ENCODE measurements at places on chromosomes 3 and 15.

- no peak for DNase-seq
Measured at GRCh38 chr3:5498981-5499380, 311.5 kb downstream of the EDEM1 start.

GRCh38 chr3:192870822-192871221 lies 46.8 kb downstream of the MB21D2 start:
- DNase-seq, result no peak

DNA sequence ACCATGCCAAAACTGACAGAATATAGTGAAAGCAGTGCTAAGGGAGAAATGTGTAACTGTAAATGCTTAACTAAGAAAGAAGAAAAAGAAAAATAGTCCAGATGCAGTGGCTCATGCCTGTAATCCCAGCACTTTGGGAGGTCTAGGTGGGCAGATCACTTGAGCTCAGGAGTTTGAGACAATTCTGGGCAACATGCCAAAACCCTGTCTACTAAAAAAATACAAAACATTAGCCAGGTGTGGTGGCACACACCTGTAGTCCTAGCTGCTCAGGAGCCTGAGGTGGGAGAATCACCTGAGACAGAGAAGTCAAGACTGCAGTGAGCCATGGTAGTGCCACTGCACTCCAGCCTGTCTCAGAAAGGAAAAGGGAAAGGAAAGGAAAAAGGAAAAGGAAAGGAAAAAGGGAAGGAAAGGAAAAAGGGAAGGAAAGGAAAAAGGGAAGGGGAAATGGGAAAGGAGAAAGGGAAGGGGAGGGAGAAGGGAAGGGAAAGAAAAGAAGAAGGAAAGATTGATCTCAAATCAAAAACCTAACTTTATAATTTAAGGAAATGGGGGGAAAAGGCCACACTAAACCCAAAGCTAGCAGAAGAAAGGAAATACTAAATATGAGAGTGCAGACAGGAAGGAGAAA lies 20.3 kb downstream of the C3orf33 start:
- DNase-seq, result no peak

GRCh38 chr15:51403072-51403878 lies 61.8 kb downstream of the GLDN start:
- DNase-seq, result no peak

GRCh38 chr3:192848371-192849233 lies 69.1 kb downstream of the MB21D2 start:
- DNase-seq, result no peak

DNA sequence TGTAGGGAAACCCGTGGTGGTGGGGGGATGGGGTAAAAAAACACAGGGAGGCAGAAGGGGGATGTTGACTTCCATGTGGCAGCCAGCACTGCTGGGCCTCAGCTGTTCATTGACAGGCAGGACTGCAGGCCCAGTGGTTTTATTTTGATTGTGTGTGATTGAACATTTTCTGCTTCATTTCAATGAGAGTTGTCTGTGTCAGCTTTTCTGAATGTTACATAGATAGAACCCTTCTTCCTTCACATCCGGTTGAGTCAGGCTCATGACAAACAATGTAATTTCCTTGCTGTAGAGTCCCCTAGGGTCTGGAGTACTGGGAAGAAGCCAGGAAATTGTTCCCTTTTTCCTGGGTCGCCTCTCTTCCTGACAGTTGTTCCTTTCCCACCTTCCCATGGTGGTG lies 8.2 kb upstream of the RPP25 start:
- no peak for DNase-seq

DNA sequence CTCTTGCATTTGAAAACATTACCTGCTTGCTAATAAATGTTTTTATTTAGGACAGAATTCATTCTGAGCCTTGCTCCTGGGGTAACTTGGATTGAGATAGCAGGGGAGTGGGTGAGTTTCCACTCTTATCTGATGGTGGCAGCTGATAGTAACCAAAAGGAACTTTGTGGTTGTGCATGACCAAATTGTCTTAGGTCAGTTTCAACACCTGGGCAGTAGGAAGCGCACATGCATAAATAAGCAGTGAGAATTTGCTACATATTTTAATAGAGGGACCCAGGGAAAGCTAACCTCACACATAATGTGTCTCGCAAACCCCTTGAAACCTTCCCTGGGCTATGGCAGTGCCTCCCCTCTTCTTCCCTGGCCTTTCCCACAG lies 65.4 kb upstream of the XCR1 start:
- no peak for DNase-seq

DNA sequence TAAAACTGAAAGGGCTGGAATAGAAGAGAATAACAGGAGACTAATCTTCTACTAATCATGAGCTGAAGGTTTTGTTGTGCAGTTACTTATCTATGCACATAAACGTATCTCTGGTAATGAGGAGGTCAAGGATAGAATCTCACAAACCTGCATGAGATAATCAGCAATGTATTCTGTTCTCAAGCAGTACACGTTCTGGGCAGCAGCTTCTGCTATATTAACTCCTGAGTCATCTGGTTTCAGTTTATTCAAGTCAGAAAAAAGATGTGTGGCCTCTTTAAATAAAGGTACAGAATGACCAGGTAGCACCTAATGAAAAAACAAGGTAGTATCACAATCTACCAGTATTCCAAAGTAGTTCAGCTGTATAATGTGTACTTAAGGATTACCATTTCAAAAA lies 34.9 kb downstream of the CDV3 start:
- no peak for DNase-seq

DNA sequence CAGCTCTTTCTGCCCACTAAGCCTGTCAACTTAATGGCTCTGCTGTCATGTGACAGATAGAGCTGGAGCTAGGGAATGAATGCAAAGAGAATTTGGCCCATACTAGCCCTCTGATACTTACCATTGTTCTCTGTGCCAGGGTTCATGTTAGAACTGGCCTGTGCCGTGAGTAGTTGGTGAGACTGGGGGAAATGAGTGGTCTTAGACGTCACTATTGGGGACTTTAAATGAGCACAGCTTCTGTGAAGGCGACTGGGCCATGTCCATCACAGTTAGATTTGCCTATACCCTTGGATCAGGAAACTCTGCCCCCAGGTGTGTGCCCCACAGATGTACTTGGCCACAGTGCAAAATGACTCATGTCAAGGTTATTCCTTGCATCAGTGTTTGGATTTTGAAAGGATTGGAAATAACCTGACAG lies 124.9 kb downstream of the PTPRG start:
- DNase-seq, result no peak

- DNase-seq, result no peak
Measured at GRCh38 chr3:66139415-66139814, 81.4 kb upstream of the SLC25A26 start.

GRCh38 chr15:60544581-60545264 lies 65.8 kb upstream of the ICE2 start:
- no peak for DNase-seq

- DNase-seq, result no peak
Measured at GRCh38 chr15:33204926-33205325, 10.4 kb upstream of the FMN1 start.

- no peak for DNase-seq
Measured at GRCh38 chr3:184381261-184382224, 1.7 kb downstream of the CHRD start.

DNA sequence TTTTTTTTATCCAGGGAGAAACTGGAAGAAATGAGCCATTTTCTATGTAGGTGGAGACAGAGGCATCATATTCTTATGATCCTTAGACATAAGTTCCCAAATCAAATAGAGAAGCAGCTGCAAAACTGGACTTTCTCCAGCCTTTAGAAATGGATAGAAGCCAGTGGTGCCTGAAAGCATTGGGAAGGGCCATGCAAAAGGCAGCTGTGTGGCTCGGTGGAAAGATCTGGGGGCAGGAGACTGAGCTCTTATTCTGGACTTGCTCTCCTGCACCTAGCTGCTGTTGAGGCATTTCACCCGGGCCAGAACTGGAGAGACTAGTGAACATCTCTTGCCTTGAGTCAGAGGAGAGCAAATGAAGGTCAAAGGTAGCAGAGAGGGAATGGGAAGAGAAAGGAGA lies 73.1 kb downstream of the TFG start:
- no peak for DNase-seq

DNA sequence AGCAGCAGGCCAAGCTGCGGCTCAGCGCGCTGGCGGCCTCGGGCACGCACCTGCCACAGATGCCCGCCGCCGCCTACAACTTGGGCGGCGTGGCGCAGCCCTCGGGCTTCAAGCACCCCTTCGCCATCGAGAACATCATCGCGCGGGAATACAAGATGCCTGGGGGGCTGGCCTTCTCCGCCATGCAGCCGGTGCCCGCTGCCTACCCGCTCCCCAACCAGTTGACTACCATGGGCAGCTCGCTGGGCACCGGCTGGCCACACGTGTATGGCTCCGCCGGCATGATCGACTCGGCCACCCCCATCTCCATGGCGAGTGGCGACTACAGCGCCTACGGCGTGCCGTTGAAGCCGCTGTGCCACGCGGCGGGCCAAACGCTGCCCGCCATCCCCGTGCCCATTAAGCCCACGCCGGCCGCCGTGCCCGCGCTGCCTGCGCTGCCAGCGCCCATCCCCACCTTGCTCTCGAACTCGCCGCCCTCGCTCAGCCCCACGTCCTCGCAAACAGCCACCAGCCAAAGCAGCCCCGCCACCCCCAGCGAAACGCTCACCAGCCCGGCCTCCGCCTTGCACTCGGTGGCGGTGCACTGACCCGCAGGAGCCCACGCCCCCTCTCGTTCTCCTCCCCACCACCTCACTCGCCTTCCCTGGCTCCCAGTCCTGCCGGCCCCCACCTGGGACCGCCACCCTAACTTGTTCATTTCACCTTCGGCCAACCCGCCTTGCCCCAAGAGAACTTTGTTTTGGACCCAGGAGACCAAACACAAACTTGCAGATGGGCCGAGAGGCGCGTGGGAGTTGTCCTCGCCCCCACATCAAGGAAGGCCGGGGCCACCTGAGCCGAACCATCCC lies 1.5 kb downstream of the FOXB1 start:
- no peak for DNase-seq

- DNase-seq, result no peak
Measured at GRCh38 chr3:27391796-27392195, 22.6 kb upstream of the NEK10 start.

GRCh38 chr3:40584625-40585189 lies 59.9 kb downstream of the ZNF621 start:
- peak; percentile 25 for DNase-seq

All from stimulated activated CD8-positive, alpha-beta memory T cell treated with anti-CD3 and anti-CD28 coated beads, Interleukin-7, amount 100 ng/mL, for 1 hour (primary cell).